Esophagus squamous epithelium (tissue), 5 donors: ENCODE measurements at places on chromosomes 6 and 20.

GRCh38 chr6:15283986-15284361 is 38.1 kb downstream of the JARID2 start:
- no peak for DNase-seq

GRCh38 chr6:3296537-3296936 is 37.8 kb downstream of the PSMG4 start:
- DNase-seq = no peak

GRCh38 chr6:40948570-40948969 is 90.5 kb downstream of the UNC5CL start:
- DNase-seq = no peak

DNA sequence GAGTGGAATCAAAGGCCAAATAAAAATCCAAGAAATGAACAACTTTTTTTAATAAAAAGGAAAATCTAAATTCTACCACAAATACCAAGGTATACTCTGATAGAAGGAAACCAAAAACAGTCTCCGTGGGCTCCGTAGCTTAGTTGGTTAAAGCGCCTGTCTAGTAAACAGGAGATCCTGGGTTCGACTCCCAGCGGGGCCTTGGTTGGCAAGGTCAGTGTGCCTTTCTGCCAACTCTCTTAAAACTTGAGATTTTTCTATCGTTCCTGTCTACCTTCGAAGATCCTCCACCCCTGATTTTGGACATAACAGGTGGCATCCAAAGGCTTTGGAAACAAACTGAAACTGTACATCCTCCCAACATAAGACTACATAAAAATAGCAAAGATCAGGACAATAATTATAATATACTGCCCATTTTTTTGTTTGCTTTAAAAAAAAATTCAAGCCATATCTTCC is 197.9 kb downstream of the TRIM27 start:
- DNase-seq = no peak

DNA sequence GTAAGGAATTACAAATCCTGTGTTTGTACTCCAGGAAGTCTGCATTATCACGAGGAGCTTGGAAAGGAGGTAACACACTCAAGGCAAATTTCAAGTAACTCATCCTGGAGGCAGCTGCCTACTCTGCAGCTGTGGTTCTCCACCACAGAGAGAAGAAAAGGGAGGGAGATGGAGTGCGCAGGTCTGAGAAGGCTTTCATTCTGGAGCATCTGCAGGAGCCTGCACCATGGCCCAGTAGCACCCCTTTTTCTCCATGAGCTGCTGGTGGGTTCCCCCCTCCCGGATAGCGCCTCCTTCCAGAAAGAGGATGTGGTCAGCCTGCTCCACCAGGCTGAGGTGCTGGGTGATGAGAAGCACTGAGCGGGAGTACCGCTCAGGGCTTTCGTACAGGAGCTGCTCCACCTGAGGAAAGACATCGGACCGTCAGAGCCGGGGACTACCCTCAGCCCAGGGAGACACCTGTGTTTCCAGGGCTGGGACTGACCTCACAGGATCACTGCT is 1.6 kb upstream of the PSMB8 start:
- no peak for DNase-seq

GRCh38 chr6:128520436-128521281 is at the start of gene PTPRK:
PTPRK (minus strand) TSS chr6:128520599; CDS start chr6:128520358, 241 bp downstream.
- no peak for DNase-seq

GRCh38 chr20:33291830-33292355 is 8.9 kb downstream of the BPIFB1 start:
- DNase-seq = no peak

DNA sequence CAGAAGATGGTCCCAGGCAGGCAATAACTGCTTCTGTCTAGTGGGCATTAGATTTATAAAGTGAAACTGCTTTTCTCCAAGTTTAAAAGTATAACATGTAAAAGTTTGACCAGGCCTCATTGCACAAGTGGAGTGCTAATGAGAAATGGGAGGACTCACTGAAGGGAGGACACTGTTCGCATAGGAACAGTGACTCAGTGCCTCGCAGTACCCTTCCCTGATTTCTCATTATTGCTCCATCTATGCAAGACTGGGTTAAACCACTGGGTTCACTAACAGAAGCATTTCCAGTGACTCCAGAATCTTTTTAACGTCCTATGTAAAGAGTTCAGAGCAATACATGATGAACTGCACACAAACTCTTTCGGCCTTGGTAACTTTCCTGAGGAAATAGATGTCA is 79.6 kb downstream of the PCSK2 start:
- DNase-seq = no peak
